CD4-positive, CD25-positive, alpha-beta regulatory T cell (primary cell): ENCODE measurements at places on chromosomes 16 and 17.

DNA sequence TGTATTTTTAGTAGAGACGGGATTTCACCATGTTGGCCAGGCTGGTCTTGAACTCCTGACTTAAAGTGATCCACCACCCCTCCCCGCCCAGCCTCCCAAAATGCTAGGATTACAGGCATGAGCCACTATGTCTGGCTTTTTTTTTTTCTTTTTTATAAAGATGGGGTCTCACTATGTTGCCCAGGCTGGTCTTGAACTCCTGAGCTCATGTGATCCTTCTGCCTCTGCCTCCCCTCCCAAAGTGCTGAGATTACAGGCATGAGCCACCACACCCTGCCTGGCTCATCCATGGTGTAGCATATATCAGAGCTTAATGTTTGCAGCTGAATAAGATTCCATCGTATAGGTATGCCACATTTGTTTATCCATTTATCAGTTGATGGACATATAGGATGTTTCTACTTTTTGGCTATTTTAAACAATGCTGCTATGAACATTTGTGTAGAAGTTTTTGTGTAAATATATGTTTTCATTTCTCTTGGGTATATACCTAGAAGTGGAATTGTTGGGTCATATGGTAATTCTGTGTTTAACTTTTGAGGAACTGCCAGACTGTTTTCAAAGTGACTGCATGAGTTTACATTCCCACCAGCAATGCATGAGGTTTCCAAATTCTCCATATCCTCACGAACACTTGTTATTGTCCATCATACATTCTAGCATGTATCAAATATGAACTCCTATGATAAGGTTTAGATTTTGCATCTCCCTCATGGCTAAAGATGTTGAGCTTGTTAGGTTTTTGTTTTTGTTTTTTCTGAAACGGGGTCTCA lies 55.7 kb upstream of the HAS3 start:
- H3K27me3 ChIP-seq: no peaks in the 10 kb centered on the region
- H3K36me3 ChIP-seq: peaks cover 3% of the 10 kb centered on the region
- DNase-seq: no peak
- H3K4me3 ChIP-seq: no peak overlapping the region

DNA sequence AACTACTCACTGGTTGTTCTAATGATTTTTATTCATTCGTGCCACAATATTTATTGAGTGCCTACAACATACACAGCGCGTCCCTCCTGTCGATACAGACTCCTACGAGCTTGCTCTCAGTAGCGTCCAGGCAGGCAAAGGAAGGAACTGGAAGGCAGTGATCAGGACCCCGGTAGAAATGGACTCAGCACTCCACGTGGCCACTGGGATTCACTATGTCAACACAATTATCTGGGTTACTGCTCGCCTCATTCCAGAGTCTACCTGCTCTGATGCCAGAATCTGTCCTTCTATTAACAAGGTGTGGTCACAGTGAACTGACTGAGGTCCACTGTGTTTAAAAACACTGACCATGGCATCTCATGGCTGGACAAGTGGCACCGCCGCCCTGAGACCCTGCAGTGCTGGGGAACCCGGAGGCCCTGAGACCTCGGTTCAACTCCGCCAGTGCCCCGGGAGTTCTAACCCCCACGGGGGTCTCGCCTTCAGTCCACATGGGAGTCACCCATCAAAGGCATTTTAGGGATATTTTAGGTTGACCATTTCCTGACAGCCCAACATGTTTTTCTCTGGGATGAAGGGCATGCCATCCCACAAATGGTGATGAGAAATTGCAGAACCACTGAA lies 71.4 kb downstream of the ZFHX3 start:
- H3K4me1 ChIP-seq: no peaks in the 10 kb centered on the region
- DNase-seq: no peak
- no peaks in the 10 kb centered on the region for H3K36me3 ChIP-seq

GRCh38 chr17:32962320-32962711 lies 29.3 kb upstream of the SPACA3 start:
- H3K4me3 ChIP-seq: no peak overlapping the region
- no peak for DNase-seq
- H3K27ac ChIP-seq: no peak overlapping the region
- peaks cover 3% of the 10 kb centered on the region for H3K27me3 ChIP-seq
- no peaks in the 10 kb centered on the region for H3K36me3 ChIP-seq

DNA sequence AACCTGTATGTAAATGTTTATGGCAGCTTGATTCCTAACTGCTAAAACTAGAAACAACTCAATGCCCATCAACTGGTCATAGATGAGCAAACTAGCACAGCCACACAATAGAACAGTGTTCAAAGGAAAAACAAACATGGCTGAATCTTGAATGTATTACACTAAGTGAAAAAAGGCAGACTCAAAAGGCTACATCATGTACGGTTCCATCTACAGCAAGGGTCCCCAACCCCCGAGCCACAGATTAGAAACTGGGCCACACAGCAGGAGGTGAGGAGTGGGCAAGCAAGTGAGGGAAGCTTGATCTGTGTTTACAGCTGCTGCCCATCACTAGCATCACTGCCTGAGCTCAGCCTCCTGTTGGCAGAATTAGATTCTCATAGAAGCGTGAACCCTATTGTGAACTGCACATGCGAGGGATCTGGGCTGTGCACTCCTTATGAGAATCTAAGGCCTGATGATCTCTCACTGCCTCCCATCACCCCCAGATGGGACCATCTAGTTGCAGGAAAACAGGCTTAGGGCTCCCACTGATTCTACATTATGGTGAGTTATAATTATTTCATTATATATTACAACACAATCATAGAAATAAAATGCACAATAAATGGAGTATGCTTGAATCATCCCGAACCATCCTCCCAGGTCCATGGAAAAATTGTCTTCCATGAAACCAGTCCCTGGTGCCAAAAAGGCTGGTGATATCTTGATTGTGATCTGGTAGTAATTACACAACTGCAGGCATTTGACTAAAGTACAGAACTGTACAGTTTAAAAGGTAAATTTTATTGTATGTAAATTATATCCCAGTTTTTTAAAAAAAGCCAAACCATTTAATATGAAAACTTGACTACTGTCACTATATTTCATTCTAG lies 7.7 kb downstream of the CEP20 start:
- H3K4me1 ChIP-seq: no peaks in the 10 kb centered on the region
- no peaks in the 10 kb centered on the region for H3K27me3 ChIP-seq
- H3K27ac ChIP-seq: no peak overlapping the region
- no peak for DNase-seq

- H3K36me3 ChIP-seq: no peaks in the 10 kb centered on the region
- no peak for DNase-seq
- no peak within 1 kb of the TSS for H3K4me3 ChIP-seq
- peaks cover 10% of the 10 kb centered on the region for H3K4me1 ChIP-seq
- peaks cover 10% of the 10 kb centered on the region for H3K27me3 ChIP-seq
Observed at GRCh38 chr16:66844342-66845079, at the start of gene CA7. CA7 (plus strand) TSS chr16:66844414; CDS start chr16:66844488, 74 bp downstream.
